HTR-8/SVneo (cell line): ENCODE measurements at places on chromosomes 2 and 18.
A peak's percentile ranks its signal among the peaks of the same experiment; 100 is the strongest.

DNA sequence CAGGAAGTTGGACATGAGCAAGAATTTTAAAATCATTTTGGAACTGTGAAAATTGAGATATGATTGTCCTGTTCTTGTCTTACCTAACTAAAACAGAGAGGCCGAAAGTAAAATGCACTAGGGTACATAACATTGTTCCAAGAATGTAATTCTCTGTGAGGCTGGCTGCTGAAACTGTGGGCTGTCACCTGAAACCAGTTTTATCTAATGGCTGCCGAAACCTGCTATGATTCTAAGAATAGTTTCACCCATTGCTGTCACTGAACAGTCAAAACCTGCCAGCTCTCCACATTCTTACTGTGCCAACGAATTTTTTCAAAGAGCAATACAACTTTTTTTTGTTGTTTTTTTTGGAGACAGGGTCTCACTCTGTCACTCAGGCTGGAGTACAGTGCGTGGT lies 119.3 kb upstream of the ZSWIM2 start:
- DNase-seq = no peak

- no peak for DNase-seq
These were observed 43.4 kb downstream of the PLEKHA3 start for GRCh38 chr2:178523596-178524134.

DNA sequence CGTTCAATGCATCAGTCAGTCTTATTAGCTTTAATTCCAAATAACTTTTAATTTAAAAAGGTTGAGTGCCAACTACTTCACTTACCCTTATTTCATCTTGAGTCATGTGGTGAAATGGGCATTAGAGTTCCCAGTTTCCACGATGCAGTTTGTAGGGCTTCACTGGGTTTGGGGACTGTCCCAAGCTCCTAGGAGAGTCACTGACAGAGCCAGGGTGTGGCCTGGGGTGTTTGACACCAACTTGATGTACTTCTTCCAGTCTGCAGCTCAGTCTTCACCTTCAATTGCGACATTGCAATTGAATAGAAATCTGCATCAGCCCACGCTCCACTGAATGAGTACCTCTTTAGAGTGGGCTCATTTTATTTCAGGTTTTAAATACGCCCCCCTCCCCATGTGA lies 165.3 kb downstream of the ARL4C start:
- no peak for DNase-seq

DNA sequence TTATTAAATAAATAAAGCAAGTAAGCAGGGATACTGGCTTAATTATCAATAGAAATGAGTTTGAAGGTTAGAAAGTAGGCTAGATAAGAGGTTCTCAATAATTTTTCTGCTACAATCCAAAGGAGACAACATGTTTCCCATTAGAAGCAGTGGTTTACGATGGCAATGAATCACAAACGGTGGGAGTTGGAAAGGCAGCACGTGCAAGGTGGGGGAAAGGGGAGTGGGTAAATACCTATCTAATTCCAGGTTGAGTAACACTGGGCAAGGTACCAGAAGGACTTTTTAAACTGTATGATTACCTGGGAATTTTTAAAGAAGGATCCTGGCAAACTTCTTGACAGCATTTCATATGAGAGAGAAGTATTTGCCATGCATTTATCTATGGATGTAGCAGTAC lies 289.9 kb downstream of the NBAS start:
- DNase-seq = no peak

DNA sequence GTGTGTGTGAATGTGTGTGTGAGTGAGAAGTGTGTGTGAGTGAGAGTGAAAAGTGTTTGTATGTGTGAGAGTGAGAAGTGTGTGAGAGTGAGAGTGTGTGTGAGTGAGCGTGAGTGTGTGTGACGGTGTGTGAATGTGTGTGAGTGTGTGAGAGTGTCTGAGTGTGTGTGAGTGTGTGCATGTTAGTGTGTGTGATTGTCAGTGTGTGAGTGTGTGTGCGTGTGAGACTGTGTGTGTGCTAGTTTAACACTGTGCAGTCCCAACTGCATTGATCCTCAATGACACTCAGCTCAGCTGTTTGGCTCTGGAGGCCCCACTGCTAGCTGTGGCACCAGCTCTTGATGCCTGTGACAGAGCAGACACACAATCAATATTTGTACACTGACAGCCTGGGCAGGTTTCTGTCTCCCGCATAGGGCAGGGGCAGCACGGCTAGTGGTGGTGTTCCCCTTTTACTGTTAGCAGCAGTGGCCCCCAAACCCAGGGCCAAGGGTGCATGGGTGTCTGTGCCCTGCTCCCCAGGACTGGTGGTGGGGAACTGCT lies 135.0 kb downstream of the INHBB start:
- no peak for DNase-seq

DNA sequence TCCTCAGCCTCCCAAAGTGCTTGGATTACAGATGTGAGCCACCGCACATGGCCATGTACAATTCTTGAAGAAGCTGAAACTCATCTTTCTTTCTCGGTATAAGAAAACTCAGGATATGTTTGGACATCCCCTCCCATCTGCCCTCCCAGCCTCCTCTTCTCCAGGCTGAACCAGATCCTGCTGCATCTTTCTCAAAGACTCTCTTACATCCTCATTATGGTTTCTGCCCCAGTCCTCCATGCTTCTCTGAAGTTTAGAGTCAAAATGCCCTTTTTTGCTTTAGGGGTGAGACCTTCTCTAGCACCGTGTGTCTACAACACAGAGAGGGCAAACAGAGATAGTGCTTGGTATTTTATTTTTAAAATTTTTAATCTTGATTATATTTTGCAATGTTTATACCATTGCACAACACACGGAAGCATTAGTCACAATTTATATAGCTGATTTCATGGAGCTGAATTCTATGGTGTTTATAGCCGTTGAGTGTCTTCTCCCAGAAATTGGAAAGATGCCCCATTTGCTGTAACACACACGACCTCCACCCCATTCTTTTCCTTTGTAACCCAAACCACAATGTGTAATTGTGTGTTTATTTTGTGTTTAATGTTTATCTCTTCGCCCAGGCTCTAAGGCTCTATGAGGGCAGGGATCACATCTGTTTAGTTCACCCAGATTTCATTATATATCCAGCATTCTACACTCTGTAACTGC lies 206.0 kb upstream of the TNP1 start:
- peak; percentile 37 for DNase-seq

DNA sequence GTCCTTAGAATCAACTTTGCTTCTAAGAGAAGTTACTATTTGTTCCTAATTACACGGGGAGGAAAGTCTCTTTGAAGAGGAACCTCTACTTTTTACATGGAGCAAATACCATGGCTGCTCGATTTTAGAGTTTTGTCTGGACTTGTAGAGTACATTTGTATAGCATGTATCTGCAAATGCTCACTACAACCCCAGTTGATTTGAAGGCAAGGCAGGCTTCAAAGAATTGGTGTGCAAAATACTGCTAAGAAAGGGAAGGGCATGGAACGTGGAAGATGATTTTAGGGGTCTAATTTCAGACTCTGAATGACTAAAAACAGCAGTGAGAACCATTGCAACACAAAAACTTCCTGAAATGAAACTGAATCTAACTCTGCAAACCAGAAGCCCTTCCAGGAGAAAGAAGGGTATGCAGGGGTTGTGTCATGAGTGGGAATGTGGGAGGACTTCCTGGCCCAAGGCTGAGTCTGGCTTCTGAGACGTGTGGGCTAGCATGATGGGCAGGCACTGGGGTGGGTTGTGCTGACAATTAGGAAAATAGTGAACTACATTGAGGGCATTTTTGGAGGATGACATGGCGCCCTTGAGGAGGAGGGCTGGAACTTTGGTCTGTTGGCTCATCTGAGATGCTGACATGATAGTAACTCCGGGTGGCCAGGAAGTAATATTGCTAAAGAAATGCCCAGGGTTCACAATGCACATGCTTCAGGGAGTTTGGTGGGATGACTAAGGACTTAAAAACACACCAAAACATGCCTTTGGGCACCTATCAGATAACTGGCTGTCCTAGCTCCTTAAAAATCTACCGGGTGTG lies 18.9 kb upstream of the IL1R2 start:
- DNase-seq = peak; percentile 24

DNA sequence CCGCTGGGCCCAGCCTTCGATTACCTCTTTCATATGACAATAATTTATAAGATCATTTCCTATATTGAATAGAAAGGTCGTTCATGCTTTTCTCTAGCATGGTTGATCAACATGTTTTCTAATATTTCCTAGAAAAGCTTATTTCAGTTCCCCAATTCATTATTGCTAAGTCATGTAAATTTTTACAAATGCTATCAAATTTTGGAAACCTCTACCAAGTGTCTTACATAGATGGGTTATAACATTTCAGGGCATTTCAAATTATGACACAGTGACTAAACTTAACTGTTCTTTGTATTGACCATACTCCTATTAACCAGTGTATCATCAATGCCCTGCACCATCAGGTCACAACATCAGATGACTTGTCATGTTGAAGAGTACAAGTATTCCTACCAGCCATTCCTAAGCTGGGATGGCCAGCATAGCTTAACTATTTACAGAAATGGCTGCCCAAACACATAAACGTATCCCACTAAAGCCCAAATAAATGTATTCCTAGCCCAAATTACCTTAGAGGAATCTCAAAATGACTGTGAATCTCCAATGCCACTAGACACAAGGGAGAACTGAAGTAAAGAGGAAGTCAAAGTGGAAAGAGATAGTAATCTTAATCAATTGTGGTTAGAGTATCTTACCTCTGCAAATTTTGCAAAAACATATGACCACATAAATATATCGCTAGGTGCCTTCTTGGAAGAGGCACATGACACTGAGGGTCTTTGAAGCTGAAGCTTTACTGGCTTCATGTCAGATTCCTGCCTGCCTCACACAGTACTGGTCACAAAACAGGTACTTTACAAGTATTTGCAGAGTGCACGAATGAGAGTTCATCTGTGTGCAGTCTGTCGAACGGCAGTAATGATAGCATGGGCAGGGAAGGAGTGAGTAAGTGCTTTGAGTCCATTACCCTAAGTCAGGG lies 87.3 kb upstream of the TLK1 start:
- no peak for DNase-seq
